Articular chondrocyte of knee joint (primary cell): ENCODE measurements at places on chromosomes 4 and X. TPM values are rescaled to one million over a fixed set of nuclear protein-coding genes. Genes with fewer than 3 reads are reported as not detected.

Gene OTC
- total RNA-seq, result not detected in 2 replicates

Gene COQ2
- total RNA-seq, result 19.9 and 29.4 TPM in 2 replicates

Gene GPR143
- 0.13 TPM in 1 of 2 replicates, not detected in the other for total RNA-seq

Gene CTSO
- 28.4 and 31.1 TPM in 2 replicates for total RNA-seq

Gene GPC3
- not detected in 2 replicates for total RNA-seq
